ENCODE measurements at places on chromosomes 1 and 21.

GRCh38 chr1:20725189-20726117 is 7.0 kb downstream of the SH2D5 start:
- DNase-seq: no peak

DNA sequence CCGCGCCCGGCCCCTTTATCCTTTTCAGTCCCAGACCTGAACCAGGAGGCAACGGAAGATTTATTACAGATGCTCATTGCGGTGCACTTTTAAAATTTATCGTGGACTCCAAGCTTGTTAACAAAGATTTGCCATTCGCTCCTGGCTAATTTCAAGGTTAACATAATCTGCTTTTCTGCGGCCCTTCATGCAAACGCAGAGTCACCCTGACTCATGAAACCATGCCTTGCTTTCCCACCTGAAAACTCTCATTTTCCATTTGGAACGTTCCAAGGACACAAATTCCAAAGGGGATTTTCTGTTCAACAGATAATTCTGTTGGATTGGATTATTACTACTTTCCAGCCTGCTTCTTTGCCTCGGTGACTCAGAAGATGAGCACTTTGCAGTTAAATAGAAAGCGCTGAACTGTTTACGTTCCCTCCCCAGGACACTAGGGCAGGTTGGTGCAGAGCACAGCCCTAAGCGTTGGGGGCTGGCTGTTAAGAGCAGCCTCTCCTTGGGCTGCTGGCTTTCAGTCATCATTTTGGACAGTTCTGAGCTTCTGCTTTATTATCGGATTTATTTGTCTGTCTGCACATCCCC is 51.1 kb downstream of the CD247 start:
- DNase-seq: no peak

DNA sequence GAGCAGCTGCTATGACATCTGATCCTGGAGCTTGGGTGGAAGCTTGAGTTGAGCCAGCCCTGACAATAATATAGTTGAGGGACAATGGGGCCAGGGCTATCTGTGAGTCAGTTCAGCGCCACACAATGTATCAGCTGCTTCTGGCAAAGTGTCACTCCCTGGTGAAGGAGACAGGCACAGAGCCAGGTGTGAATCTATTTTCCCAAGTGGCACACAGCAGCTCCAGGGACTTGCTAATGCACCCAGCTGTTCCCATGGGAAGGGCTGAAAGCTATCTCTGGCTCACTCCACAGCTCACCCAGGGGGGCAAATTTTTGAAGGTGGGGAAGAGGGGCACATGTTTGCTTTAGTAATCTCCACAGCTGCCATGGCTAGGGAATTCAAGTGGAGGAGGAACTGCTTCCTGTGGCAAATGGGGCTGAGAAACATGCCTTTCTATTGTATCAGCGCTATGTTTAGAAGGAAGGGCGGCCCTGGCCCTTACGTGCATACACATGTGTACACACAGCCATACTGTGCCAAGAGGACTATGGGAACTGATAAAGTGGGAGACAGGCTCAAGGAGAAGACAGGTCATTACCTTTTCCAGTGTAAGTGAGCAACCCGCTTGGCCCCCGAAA is 2.2 kb downstream of the CYB5R1 start:
- no peak for DNase-seq

- no peak for DNase-seq
Observed at GRCh38 chr21:38416791-38417190, 81.5 kb downstream of the ERG start.

DNA sequence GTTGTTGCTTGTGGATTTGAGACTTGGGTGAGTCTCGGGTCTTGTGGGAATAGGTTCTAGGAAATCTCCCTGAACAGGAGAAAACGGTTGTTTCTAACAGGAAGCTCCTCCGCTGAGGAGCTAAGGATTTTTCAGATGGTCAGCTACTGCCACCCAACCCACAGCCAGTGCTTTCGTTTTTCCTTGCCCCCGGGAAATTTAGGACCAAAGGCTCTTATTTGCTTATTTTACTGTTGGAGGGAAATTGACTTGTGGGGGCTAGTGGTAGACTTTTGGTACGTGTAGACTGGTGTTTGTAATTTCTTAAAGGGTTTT is 792 bp downstream of the SNX7 start:
- no peak for DNase-seq

DNA sequence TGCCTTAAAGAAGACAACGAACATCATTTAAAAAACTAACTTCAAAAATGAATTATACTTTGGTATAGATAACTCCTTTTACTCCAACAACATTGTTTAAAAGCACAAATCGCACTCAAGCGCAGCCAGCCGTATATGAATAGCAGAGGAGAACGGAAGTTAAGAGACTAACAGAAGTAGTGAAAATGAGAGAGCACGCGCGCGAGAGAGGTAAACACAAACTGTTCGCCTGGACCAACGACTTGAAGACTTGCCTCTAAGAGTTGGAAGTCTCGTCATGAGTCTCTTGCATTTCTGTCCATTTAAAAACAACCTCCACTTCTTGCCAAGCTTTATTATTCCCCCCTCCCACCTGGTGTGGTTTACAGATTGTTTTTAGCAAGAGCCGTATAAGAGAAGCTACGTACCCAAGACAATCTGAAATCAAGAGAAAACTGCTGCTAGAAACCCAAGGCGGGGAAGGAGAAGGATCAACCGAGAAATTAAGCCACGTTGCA is 479 bp downstream of the SELENOF start:
- DNase-seq: peak; percentile 12

DNA sequence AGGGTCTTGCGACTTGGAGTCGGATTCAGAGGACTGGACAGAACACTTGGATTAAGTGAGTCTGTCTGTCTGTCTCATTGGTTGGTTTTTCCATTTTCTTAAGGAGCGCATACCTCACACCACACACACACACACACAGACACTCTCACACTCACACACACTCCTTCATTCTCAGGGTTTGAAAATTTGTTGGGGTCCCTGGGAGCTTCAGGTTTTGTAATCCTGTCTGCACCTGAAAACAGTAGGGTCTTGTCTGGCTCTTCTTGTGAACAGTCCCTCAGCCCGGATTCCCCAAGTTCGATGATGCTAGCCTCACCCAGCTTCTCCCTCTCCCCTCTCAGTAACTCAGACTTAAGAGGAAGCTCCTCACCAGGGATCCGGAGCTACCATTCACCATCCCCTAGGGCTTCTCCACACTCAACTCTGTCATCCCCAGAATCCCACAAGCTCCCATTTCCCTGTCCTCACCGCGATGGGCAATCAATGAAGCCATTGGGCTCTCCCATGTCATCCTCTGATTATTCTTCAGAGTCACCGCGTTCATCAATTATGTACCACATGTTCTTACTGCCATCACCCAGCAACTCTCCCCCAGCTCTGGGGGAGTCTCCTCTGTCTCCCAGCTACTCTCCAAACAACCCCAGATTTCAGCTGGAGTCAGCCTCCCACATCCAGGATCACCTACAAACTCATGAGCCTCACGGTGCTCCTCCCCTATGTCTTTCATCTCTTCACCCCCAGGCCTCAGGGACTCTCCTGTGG is 1530.9 kb upstream of the TPTE start:
- DNase-seq: no peak

- no peak for DNase-seq
Observed at GRCh38 chr1:78825561-78825960, 175.9 kb downstream of the IFI44 start.

- DNase-seq: no peak
Observed at GRCh38 chr1:168112673-168113305, 23.9 kb downstream of the GPR161 start.

- no peak for DNase-seq
Observed at GRCh38 chr1:193201021-193201420, 14.6 kb upstream of the B3GALT2 start.
